OCI-M1 (cell line): ENCODE measurements at places on chromosomes 4 and X.

GRCh38 chr4:139453371-139454110 is 380 bp upstream of the RAB33B start:
- DNase-seq: peak; percentile 99

- no peak for DNase-seq
Observed at GRCh38 chrX:27132862-27133261, 330.3 kb downstream of the PPP4R3C start.

DNA sequence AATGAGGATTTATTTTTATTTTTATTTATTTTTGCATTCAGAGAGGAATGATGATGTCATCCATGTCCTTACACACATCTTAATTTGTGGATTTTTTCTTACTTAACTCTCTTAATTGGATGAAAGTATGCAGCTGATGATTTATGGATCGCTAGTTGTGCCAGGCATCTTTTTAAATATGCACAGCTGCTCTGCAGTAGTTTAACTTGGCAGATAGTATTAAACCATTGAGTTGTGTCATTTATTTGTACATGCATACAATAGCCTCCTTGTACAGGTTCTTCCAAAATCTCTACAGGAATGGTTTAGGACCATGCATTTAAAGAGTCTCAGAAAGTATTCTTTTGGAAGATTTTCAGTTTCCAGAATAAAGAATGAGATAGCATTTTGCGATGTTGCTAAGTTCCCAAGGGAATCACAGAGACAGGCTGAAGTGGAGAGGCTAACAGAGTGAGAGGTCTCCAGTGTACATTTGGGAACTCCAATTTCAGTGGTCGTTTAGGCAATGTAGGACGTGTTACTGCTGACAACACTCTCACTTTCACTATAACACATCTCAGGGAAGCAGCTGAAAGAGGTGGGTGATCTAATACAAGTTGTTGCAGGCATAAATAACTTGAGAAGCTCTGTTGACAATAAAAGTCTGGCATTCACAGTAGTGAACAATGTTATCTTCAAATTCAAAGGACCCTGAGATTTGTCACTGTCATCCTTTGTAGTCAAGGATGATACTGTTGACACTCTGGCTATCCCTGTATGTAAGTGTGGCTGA is 49.9 kb upstream of the SCRG1 start:
- DNase-seq: peak; percentile 80

- DNase-seq: peak; percentile 26
Observed at GRCh38 chr4:70925418-70925817, 23.2 kb downstream of the MOB1B start.

GRCh38 chrX:2577844-2578466 is 77.2 kb upstream of the DHRSX start:
- no peak for DNase-seq

DNA sequence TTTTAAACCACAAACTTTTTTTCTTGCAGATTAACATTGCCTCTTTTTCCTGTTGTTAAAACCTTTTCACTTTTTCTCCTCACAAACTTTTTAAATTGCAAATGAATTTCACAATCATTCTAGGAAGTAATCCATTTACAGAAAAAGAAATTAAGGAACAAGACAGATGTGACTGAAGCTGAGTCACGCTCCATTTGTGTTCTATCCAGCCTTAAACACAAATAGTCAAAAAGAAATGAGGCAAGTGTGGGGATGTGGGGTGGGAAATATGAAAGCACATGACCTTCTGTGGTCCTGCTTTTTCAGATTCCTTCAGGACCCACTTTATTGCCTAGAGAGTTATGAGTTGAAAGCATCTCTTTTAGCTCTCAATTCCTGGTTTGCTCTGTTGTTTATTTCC is 197.0 kb downstream of the ADGRL3 start:
- DNase-seq: peak; percentile 52

DNA sequence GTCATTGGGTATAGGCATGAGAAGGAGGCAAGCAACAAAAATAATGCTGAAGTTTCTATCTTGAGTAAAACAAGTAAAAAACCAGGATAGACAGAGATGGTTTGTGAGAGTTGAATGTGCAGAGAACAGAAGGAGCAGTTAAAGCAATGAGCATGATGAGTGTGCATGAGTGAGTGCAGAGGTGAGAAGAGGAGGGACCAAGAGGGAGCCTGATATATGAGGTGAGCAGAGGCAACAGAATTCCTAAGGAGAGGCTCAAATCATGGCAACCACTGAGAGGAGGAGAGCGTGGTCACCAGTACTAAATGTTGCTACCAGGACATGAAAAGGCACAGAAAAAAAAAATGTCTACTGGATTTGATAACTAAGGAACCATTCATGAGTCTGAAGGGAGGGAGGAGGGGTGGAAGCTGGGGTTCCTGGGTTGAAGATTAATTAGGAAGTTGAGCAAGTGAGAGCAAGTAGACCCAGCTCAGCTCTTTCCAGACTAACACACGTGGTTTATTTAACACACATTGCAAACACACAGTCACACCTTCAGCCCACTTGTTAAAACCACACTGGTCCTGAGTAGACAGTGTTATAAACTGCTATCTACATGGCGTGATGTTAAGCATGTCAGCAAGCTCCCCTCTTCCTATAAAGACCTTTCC is 69.0 kb upstream of the IQCM start:
- DNase-seq: no peak

- DNase-seq: no peak
Observed at GRCh38 chr4:88002786-88003185, 4.6 kb upstream of the PKD2 start.

DNA sequence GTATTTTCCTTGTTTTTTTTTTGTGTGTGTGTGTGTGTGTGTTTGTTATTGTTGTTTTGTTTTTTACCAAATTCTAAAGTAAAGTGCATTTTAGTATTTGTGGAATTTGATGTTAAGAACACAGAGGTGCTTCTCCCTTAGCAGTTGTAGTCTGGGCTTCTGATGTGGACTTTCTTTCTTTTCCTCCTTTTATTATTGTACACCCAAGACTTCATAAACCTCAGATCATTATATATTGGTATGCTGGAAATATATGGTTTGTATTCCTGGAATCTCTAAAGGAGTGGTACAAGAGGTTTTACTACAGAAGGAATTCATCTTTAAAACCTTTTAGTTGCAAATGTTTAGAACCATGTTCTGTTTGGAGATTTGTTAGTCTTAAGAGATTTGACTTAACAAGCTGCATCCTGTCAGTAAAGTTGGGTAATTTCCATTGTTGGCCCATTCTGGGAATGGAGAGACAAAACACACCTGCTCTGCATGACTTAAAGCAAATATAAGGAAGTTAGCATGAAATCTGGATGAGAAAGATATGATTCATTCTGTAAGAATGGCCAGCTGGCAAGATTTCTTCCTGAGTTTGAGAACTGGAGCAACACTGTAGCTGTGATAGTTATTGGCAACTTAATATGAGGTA is 64.0 kb downstream of the SMAD1 start:
- DNase-seq: peak; percentile 56

DNA sequence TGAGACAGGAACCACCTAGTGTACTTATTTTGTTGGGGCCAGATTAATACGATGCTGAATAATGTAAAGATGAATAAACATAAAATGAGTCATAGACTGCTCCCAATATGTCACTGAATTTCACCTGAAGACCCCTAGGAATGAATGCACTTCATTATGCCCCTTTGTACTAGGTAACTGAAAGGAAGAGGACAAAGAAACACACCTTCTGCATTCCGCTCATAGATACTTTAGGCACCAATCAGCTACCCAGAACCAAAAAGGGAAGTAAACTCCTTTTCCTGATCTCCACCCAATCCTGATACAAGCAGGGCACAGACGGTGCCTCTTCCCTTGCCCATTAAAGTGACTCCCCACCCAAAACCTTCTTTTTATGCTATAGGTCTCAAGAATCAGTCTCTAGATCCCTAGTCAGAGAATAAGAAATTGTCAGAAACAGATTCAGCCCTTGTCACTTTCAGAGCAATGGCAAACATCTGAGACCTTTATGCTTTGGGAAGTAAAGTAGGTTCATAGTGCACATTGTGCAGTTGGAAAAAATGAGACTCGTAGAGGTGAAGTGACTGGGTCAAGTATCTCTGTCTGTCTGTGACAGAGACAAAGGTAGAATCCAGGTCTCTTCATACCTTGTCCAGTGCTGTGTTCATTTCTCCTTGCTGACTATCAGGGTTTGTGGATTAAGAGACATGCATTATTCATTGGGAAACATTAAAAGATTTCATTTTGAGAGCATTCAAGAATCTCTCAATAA is 2.3 kb downstream of the GPR174 start:
- DNase-seq: peak; percentile 86

GRCh38 chrX:104564921-104565703 is 887 bp upstream of the IL1RAPL2 start:
- no peak for DNase-seq

DNA sequence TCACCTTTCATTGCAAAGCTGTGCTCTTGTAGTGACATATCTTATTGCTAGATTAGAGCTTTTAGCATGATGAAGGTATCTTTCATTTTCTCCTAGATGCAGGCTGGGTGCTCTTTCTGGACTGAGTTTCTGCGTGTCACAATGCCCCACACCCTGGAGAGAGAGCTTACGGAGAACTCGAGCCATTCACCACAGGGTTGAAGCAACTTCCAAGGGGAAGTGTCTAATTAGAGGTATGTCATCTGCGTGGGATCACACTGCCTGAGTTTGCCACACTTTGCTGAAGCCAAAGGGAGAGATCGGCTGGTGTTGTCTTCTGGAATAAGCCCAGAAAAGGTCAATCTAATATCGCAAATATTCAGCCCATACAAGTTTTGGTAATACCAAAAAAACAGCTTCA is 179.3 kb upstream of the MBNL3 start:
- DNase-seq: no peak
